ENCODE measurements at places on chromosomes 7 and 10. TPM values are rescaled to one million over a fixed set of nuclear protein-coding genes. Genes with fewer than 3 reads are reported as not detected.

DNA sequence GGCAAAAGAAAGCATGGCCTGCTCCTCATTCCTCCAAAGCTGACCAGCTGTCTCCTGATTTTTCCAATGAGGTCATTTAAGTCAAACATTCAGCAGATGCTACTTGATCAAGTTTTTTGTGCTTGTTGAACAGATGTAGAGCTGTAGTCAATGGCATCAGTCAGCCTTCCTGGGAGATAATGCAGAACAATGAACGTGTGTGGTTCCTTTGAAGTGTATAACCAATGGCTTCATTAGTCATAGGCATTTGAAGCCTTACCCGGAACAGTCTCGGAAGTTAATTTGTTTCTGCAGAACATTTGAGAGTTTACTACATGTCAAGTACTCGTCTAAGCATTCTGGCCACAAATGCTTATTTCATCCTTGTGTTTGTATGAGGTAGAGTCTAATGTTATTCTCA, 227.1 kb downstream of the ADRA2A start:
- no peaks in the 10 kb centered on the region for H3K36me3 ChIP-seq
- no peak for DNase-seq
- no peak overlapping the region for H3K27ac ChIP-seq
- no peak overlapping the region for H3K4me3 ChIP-seq
- H3K27me3 ChIP-seq: no peaks in the 10 kb centered on the region

GRCh38 chr7:138891446-138891810, 89.8 kb downstream of the KIAA1549 start:
- DNase-seq: peak; percentile 31
- H3K4me1 ChIP-seq: peaks cover 4% of the 10 kb centered on the region
- H3K4me3 ChIP-seq: no peak overlapping the region

DNA sequence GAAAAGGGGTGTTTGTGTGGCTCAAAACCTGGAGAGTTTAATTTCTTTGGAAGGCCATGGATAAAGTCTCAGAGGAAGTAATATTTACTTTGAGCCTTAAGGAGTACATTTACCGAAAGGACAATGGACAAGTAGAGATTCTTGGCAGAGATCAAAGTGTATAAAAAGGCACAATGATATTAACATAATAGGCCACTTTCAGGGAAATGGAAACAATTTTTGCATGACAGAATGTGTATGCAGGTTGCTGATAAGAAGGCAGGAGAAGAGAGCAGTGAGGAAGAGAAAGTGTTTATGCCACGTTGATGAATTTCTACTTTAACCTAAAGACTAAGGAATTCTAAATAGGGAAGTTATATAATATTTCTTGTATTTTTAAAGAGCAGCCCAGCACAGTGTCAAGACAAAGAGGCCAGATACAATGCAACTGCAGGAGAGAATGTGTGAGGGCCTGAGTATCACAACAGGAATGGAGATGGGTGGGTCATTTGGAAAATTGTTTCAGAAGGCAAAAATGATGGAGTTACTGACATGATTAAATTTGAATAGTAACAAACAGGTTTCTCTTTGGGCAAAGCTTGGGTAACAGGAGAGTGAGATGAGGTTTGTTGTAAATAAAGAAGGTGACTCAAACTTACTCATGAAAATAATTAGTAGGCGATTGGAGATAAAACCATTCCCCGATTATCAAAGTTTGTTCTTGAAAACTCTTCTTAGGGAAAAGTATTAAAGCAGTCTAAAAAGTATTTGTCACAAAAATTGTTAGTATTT, 84.1 kb downstream of the THSD7A start:
- no peak overlapping the region for H3K27ac ChIP-seq
- H3K4me1 ChIP-seq: no peaks in the 10 kb centered on the region
- no peak overlapping the region for H3K4me3 ChIP-seq
- no peak for DNase-seq
- H3K36me3 ChIP-seq: no peaks in the 10 kb centered on the region

ZNF282 gene
- 3.2 TPM for total RNA-seq

DNA sequence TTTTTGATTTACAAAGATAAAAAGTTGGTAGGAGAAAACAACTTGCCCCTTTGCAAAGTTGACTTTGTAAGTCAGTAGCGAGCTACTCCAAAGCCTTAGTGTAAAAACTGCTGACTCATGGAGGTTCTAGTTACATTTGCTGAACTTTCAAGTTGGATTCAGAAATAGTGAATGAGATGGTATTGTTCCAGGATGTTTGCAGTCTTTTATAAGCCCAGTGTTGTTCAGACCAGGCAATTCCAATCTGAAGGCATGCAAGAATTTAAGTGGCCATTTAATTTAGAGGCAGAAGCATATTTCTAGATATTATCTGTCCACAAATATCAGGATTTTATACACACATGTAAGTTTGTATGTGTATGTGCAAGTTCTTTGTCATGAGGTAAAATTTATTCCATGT, 21.6 kb downstream of the TES start:
- no peak for DNase-seq
- no peak overlapping the region for H3K4me3 ChIP-seq
- H3K27me3 ChIP-seq: no peaks in the 10 kb centered on the region
- peak overlapping the region; percentile 96 for H3K27ac ChIP-seq
- no peaks in the 10 kb centered on the region for H3K4me1 ChIP-seq
- H3K36me3 ChIP-seq: no peaks in the 10 kb centered on the region

GRCh38 chr7:71733107-71733870, 601.3 kb downstream of the GALNT17 start:
- peak; percentile 72 for DNase-seq
- H3K4me1 ChIP-seq: no peaks in the 10 kb centered on the region
- H3K4me3 ChIP-seq: no peak overlapping the region

GRCh38 chr7:55552320-55553023, 19.8 kb downstream of the VOPP1 start:
- no peaks in the 10 kb centered on the region for H3K27me3 ChIP-seq
- H3K27ac ChIP-seq: no peak overlapping the region
- no peaks in the 10 kb centered on the region for H3K36me3 ChIP-seq
- H3K4me1 ChIP-seq: peaks cover 4% of the 10 kb centered on the region
- DNase-seq: peak; percentile 51
- no peak overlapping the region for H3K4me3 ChIP-seq

DNA sequence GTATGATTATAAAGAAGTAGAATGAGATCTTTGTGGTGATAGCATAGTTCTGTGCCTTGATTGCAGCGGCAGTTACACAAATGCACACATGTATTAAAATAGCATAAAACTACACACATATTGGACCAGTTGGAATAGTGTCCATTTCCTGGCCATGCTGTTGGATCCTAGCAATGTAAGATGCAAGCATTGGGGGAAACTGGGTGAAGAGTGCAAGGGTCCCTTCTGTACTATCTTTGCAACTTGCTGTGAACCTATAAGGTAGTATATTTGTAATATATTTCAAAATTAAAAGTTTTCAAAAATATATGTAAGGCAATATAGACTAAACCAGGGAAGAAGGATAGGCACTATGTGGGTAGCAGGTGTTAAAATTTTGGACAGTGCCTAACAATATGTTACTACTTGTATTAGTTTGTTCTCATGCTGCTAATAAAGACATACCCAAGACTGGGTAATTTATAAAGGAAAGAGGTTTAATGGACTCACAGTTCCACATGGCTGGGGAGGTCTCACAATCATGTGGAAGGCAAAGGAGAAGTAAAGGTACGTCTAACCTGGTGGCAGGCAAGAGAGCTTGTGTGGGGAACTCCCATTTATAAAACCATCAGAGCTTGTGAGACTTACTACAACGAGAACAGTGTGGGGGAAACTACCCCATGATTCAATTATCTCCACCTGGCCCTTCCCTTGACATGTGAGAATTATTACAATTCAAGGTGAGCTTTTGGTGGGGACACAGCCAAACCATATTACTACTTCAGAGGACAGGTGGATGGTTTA, 71.4 kb downstream of the RGS10 start:
- H3K36me3 ChIP-seq: no peaks in the 10 kb centered on the region
- no peak overlapping the region for H3K4me3 ChIP-seq
- H3K27ac ChIP-seq: no peak overlapping the region
- H3K27me3 ChIP-seq: no peaks in the 10 kb centered on the region
- H3K4me1 ChIP-seq: no peaks in the 10 kb centered on the region
- no peak for DNase-seq

DNA sequence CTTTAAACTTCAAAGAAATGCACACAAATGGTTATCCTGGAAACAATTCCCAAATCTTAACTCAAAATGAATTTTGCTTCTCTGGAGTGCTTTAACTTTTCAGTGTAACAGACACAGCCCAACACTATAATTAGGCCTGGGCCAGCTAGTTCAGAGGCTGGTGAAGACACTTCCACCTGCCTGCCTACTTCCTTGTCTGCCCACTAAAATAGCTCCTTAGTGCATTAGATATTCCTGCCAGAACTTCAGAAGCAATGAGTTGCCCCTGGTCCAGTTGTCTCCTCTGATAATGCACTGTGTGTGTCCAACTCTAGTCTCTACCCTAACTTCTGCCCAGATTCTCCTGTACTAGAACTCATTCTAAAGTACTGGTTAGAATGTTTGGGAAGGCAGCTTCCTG, 150.9 kb upstream of the PRSS58 start:
- H3K4me1 ChIP-seq: no peaks in the 10 kb centered on the region
- no peak for DNase-seq
- H3K27me3 ChIP-seq: no peaks in the 10 kb centered on the region

- no peak overlapping the region for H3K4me3 ChIP-seq
- H3K27ac ChIP-seq: no peak overlapping the region
- H3K4me1 ChIP-seq: no peaks in the 10 kb centered on the region
- no peak for DNase-seq
- no peaks in the 10 kb centered on the region for H3K36me3 ChIP-seq
Measured at GRCh38 chr10:83647526-83647925, 491.8 kb upstream of the GHITM start.

DNA sequence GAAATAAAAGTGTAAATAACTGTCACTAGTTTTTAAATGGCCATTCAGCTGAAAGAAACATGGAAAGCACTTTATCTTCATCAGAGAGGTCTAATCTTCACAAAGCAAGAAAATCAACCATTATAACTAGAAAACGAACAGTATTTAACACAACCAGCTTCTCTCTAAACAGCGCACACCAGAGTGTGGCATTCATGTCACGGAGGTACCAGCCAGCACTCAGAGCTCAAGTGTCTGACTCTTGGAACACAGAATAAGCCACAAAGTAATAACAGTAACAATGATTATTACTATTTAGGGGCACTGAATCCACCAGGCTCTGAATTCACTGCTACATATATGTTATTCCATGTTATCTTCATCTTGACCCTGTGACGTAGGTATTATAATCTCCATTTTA, 60.1 kb downstream of the IFIT5 start:
- no peak for DNase-seq
- no peak overlapping the region for H3K4me3 ChIP-seq
- H3K27ac ChIP-seq: peak overlapping the region; percentile 66
- no peaks in the 10 kb centered on the region for H3K4me1 ChIP-seq

- no peaks in the 10 kb centered on the region for H3K4me1 ChIP-seq
- H3K4me3 ChIP-seq: no peak overlapping the region
- H3K36me3 ChIP-seq: no peaks in the 10 kb centered on the region
- DNase-seq: no peak
- no peak overlapping the region for H3K27ac ChIP-seq
Measured at GRCh38 chr10:106576534-106576933, 588.0 kb downstream of the SORCS1 start.

GRCh38 chr7:128459394-128459878, 3.8 kb downstream of the HILPDA start:
- no peak overlapping the region for H3K4me3 ChIP-seq
- H3K4me1 ChIP-seq: no peaks in the 10 kb centered on the region
- H3K36me3 ChIP-seq: no peaks in the 10 kb centered on the region
- no peak overlapping the region for H3K27ac ChIP-seq
- H3K27me3 ChIP-seq: no peaks in the 10 kb centered on the region

DNA sequence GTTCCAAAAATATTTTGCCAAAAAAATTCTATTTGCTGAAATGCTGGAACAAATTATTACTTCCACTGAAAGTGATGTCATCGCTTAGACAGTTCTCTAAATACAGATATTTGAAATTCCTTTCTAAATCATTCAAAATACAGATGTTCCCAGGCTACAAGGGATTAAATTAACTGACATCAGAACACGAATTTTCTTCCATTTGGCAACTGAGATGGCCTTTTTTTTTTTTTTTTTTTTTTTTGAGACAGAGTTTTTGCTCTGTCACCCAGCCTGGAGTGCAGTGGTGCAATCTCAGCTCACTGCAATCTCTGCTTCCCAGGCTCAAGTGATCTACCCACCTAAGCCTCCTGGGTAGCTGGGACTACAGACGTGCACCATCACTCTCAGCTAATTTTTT, 57.0 kb downstream of the P4HA1 start:
- H3K27me3 ChIP-seq: no peaks in the 10 kb centered on the region
- H3K36me3 ChIP-seq: no peaks in the 10 kb centered on the region
- H3K27ac ChIP-seq: no peak overlapping the region
- DNase-seq: no peak
- H3K4me1 ChIP-seq: no peaks in the 10 kb centered on the region

GRCh38 chr10:132669208-132669861, 116.6 kb downstream of the NKX6-2 start:
- H3K36me3 ChIP-seq: no peaks in the 10 kb centered on the region
- no peak overlapping the region for H3K27ac ChIP-seq
- no peak overlapping the region for H3K4me3 ChIP-seq
- H3K27me3 ChIP-seq: no peaks in the 10 kb centered on the region
- no peak for DNase-seq

DNA sequence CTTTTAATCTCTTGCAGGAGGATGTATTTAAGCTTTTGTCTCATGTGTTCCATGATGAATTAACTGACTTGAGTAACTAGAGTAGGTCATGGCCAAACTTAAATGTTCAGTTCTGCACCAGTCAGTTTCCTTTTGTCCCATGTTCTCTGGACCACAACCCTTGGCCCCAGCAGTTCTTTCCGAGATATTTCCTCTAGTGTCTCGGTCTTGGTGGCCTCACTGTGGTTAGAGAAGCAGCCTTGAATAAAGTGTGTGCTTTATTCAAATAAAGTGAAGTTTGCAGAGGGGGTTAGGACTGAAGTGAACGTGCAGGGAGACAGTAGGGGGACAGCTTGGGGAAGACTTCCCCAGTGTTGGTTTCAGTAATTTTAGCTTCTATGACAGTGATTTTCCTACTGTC, 9.3 kb downstream of the ZNF212 start:
- no peak overlapping the region for H3K4me3 ChIP-seq
- no peak for DNase-seq
- no peak overlapping the region for H3K27ac ChIP-seq
- no peaks in the 10 kb centered on the region for H3K36me3 ChIP-seq

- H3K36me3 ChIP-seq: no peaks in the 10 kb centered on the region
- H3K4me1 ChIP-seq: no peaks in the 10 kb centered on the region
- H3K27ac ChIP-seq: no peak overlapping the region
- H3K4me3 ChIP-seq: no peak overlapping the region
- H3K27me3 ChIP-seq: no peaks in the 10 kb centered on the region
Measured at GRCh38 chr10:7070950-7071349, 339.9 kb downstream of the SFMBT2 start.

GRCh38 chr7:16889305-16889704, 7.5 kb upstream of the AGR3 start:
- no peaks in the 10 kb centered on the region for H3K27me3 ChIP-seq
- no peak overlapping the region for H3K4me3 ChIP-seq
- no peaks in the 10 kb centered on the region for H3K36me3 ChIP-seq
- no peak overlapping the region for H3K27ac ChIP-seq
- no peak for DNase-seq

GRCh38 chr10:132064771-132065437, 842 bp upstream of the JAKMIP3 start:
- no peaks in the 10 kb centered on the region for H3K4me1 ChIP-seq
- peak overlapping the region; percentile 43 for H3K4me3 ChIP-seq
- peak overlapping the region; percentile 67 for H3K27ac ChIP-seq
- H3K36me3 ChIP-seq: no peaks in the 10 kb centered on the region
